ENCODE measurements at places on chromosomes 6 and 20.
A peak's percentile ranks its signal among the peaks of the same experiment; 100 is the strongest.

- no peak for DNase-seq
Measured at GRCh38 chr20:4866429-4866828, 134.9 kb downstream of the SLC23A2 start.

GRCh38 chr20:21175433-21175832 is 49.6 kb downstream of the KIZ start:
- no peak for DNase-seq

GRCh38 chr6:152160346-152160745 is 352.9 kb downstream of the ESR1 start:
- DNase-seq = no peak

DNA sequence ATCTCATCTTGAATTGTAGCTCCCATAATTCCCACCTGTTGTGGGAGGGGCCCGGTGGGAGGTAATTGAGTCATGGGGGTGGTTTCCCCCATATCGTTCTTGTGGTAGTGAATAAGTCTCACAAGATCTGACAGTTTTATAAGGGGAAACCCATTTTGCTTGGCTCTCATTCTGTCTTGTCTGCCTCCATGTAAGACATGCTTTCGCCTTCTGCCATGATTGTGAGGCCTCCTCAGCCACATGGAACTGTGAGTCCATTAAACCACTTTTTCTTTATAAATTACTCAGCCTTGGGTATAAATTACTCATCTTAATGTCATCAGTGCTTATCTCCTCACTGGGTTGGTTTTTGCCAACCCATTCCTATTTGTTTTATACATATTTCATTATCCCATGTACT is 142.0 kb upstream of the GMDS start:
- DNase-seq = no peak

DNA sequence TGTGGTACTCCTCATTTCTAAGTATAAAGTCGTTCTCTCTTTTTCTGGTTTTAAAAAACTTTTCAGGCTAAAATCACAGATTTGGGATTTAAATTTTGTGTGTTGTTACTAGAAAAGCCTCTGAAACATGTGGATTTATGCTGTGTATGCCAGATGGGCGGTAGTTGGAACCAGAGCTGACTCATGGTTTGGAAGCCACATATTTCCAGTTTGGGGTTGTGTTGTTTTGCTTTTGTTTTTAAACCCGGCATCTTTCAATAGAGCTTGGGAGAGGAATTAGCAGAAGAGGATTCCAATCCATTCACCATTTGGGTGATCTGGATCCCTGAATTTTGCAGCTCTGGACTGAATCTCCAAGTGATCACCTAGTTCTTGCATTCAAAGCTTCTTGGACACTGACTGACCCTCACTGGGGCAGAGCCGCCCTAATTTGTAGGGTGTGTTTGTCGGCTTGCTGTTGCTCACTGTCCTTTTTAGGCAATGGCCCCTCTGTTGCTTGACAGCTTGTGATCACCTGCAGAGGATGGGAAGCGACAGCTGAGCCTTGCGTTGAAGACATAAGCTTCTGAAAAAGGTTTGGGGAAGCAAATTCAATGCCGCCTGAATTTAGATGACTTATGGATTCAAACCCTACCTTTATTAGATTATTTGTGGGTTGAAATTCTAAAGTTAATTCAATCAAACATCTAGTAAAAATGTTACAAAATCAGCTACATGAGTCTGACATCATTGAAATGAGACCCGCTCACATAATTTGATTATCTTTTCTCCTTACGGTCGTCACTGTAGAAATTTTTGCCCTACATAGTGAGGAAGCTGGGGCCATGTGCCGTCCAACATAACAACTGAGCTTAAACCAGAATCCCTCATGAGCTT is 79.9 kb upstream of the CD83 start:
- peak; percentile 82 for DNase-seq

GRCh38 chr6:129889580-129889979 is 28.5 kb upstream of the TMEM244 start:
- DNase-seq = peak; percentile 83

DNA sequence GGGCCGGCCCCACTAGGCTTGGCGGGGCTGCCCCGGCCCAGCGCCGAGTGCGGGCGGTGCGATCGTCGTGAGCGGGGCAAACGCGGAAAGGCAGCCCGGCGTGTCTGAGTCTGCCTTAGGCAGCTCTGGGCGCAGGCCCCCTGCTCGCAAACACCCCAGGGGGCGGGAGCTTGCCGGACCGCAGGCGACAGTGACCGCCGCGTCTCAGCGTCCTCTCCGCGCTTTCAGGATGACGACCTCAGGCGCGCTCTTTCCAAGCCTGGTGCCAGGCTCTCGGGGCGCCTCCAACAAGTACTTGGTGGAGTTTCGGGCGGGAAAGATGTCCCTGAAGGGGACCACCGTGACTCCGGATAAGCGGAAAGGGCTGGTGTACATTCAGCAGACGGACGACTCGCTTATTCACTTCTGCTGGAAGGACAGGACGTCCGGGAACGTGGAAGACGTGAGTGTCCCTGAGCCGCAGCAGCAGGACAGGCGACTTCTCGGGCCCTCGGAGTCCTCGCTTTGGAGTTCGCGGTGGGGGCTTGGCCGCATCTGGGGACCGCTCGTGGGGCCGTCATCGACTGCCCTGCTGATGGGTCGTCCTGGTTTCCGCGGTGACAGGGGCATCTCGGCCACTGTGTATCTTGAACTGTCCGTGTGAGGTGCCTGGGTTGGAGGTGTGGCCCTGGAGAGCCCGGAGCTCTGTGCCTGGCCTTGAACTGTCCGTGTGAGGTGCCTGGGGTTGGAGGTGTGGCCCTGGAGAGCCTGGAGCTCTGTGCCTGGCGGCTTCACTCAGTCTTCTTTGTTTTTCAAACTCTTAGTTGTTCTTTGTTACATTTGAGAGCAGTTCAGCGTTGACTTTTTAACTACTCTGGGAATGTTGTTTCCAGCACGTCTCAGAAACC is 786 bp downstream of the ADRM1 start:
- peak; percentile 16 for DNase-seq

DNA sequence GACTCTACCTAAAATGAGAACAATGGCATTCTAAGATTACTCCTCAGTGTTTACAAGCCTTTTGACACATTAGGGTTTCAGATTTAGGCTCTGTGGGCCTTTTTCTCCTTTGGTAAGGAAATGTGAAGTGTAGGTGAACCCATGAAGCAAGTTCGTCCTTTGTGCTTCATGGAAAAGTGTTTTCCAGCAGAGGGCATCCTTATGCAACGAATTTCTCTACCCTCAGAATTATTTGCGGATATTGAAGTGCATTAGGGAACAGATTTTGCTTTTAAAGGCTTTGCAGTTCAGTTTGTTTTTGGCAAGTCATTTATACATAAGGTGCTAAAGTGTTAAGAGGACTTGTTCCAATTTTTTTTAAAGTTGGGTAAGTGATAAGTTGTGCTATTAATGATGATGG is 55.7 kb upstream of the FERMT1 start:
- DNase-seq = peak; percentile 66

DNA sequence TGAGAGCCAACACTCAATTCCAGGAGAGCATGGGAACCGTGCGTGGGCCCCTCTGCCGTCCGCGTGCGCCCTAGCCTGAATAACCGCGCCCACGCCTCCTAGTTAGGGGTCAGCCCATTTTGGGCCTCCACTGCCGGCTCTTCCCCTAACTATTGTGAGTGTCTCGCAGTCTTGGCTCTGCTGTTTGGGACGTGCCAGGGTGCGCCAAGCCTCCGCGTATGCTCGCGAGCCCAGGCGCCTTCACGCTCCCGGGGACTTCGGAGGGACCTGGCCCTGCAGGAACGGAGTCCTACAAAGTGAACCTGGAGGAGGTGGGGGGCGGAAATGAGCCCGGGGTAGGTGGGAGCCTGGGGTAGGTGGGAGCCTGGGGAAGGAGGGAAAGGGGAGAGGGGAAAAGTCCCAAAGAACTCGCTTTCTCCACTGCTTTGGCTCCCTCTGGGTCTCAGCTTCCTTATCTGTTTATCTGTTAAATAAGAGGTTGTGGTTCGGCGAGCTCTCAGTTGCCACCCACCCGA is 873 bp upstream of the GCM2 start:
- DNase-seq = no peak

GRCh38 chr6:40626886-40627285 is 39.7 kb upstream of the LRFN2 start:
- no peak for DNase-seq

GRCh38 chr6:7897461-7898192 is 13.0 kb downstream of the TXNDC5 start:
- no peak for DNase-seq

DNA sequence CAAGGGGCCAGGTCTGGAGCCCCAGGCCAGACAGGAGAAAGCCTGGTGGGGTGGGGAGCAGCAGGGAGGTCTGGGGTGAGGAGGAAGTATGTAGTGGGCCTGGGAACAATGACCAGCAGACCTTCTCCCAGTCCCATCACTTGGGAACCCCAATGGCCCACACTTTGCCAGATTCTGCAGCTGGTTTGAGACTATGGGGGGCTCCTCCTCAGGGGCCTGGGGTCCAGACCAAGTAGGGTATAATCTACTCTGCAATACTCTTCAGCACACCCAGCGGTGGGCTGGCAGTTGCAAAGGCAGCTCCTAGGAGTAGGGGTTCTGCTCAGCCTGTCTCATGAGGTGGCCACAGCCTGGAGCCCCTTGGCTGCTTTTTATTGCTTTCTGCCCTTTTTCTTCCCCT is 52.8 kb downstream of the NPEPL1 start:
- DNase-seq = no peak

DNA sequence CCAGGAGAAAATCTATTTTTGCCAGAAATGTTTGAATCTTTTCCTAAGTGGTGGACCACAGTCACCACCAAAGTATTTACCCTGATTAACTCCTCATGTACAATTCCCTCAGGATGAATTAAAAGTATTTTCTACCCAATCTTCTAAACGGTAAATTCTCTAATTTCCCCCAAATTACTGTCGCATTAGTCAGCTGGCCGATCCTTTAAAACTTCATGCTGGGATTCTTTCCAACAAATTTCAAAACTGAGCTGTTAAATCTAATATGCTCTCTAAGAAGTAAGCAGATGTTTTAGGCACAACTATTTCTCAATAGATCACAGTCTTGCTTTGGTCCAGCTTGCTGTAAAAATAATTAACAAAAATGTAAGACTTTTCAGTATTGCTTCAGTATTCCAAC is 447.2 kb downstream of the FRK start:
- DNase-seq = peak; percentile 96

DNA sequence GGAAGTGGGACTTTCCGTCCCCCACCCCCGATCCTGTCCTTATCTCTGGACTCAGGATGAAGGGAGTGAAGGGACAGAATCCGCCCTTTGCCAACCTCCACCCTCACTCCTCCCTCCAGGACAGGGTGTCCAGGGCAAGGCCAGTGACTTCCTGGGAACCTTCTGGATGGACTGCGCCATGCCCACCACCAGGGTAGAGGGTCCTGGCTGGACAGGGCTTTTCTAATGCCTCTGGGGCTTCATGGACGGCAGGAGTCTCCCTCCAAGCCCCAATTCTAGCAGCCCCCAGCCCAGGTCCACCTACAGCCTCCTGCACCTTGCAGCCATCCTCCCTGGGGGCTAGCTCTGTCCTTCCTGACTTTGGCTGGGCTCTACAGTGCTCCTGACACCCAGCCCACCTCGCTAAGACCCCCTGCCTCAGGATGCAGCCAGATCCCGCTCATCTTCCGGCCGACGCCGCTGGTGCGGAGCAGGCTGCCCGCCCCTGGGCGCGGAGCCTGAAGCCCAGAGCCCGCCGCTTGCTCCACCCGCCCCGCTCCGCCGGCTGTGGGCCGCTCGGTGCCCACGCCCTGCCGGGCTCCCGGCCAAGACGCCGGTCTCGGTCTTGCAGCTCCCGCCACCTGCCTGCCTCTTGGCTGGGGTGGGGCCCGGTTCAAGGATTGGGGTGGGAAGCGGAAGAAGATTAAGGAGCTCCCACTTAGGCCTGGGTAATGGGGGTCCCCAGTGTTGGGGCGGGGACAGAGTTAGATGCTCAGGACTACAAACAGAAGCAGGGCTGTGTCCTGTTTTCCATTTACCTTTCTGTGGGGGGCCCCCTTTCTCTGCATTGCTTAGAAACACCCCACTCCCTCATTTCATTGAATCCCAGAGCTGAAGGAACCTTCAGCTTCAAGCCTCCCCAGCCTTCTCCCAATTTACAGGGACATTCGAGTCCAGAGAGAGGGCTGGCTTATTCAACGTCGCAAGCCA is 72.8 kb downstream of the MDGA1 start:
- DNase-seq = peak; percentile 39

DNA sequence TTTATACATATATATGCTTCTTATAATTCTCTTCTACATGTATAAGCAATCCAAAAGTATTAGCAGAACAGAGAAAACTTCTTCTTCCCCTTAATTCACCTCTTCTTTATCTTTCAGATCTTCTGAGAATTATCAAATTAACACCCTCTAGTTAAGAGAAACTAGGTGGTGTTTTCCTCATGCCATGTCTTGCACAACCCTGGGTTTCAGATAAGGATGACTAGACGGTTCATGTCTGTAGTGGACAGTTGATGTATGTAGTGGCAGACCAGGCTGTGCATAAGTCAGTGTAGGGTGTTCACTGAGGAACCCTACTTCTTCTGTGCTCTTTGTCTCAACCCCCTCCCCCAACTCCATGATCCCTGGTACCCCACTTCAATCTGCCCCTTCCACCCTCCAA is 187.3 kb downstream of the SAMD5 start:
- no peak for DNase-seq

DNA sequence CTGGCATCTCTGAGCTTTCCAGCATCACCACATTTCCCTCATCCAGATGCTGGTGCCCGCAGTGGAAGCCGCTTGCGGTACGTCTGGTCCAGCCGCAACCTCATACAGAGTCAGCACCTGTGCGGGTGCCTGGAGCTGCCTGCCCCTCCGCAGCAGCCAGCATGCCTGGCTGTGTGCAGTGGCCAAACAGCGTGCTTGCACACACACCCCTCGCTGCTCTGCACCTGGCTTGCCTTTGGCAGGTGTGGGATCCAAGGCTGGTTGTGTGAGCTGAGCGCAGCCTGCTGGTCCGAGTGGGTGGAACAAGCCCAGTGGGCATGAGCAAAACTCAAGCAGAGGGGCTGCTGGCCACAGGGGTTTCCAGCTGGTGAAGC is 3.1 kb upstream of the HINT3 start:
- DNase-seq = no peak

- DNase-seq = no peak
Measured at GRCh38 chr6:151063842-151064647, 175.7 kb upstream of the AKAP12 start.

GRCh38 chr6:111985202-111985731 is 68.6 kb upstream of the CCN6 start:
- peak; percentile 99 for DNase-seq

DNA sequence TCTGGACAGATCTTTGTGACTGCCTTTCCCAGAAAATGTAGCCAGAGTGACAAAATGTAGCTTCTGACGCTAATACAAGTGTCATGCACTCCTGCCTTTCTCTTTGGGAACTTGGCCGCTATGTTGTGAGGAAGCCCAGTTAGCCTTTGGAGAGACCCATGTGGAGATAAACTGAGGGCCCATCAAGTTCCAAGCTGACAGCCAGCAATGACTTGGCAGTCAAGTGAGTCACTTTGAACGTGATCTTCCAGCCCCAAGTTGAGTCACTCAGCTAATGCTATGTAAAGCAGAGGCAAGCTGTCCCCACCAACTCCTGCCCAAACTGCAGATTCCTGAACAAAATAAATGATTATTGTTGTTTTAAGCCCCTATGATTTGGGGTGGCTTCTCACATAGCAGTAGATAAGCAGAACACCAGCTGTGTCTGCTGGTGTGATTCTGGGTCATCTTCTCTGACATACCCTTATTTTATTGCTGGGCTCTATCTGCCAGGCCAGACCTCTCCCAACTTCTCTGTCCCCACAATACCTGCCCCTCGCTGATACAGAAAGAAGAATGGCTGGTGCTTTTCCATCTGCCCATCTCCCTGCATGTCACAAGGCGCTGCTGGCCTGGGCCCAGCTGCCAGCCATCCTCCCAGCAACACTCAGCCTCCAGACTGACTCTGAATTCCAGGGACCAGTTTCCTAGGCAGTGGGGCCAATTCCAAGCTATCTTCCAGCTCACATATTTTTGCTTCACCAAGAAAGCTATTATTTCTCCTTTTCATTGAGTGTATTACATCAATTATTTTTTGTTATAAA is 274.8 kb downstream of the LRFN2 start:
- DNase-seq = no peak

Measured in fibroblast of lung (primary cell).